Stimulated activated CD8-positive, alpha-beta memory T cell treated with anti-CD3 and anti-CD28 coated beads, Interleukin-7, amount 100 ng/mL, for 24 hours (primary cell): ENCODE measurements at places on chromosomes 1 and 21.

DNA sequence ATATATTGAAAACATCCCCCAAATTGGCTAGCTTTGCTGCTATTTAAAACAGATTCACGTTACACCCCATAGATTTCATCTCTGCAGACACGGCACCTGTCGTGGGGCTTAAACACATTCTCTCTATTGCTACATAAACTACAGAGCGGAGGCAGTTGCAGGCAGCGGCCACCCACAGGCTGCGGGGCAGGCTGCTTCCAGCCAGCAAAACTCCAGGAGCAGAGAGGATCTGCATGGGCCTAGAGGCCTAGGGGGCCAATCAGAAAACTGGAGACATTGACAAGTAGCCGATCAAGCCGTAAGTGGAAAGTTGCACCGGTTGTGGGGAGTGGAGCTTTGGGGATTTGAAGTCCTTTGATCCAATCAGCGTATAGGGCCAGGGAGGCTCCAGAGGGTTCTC is 129.0 kb upstream of the KLHDC7A start:
- no peak for DNase-seq

GRCh38 chr1:117592155-117592554 is 13.7 kb upstream of the TENT5C start:
- no peak for DNase-seq

- DNase-seq = no peak
These were observed 85.5 kb downstream of the SYT2 start for GRCh38 chr1:202624781-202625108.

DNA sequence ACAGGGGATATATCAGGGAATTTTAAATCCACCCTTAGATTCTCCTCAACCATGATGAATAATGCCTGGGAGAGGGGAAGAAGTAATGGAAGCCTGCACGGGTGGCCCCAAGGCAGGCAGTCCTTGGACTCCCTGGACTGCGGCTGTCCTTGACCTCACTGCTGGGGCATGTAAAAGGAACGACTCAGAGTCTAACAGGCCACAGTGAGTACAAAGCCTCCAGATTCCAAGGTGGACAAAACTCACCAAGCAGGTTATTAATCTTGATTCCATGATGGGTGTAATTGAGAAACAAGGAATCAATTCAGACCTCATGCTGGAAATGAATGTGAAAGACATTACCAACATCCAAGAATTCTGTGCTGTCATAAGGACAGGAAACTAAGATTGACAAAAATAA is 13.0 kb upstream of the ARHGAP29 start:
- DNase-seq = no peak

- DNase-seq = no peak
These were observed 16.9 kb upstream of the PTPN14 start for GRCh38 chr1:214568328-214568727.

DNA sequence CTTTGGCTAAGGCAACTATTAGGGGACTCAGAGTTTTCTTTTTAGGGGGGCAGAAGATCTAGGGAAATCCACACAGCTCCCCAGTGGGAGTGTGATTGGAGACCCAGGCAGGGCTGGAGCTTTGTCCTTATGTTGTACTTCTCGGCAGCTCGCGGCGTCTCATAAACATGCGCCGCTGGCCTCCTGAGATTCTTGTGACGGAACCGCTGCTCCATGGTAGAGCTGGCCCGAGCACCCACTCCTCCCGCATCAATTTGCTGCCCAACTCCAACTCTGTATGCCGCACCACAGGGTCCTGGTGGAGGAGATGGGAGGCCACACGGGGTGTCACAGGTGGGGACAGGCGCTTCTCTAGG is 143.9 kb downstream of the GALNT2 start:
- DNase-seq = no peak

- DNase-seq = no peak
These were observed 554.5 kb upstream of the NR5A2 start for GRCh38 chr1:199472978-199473377.

DNA sequence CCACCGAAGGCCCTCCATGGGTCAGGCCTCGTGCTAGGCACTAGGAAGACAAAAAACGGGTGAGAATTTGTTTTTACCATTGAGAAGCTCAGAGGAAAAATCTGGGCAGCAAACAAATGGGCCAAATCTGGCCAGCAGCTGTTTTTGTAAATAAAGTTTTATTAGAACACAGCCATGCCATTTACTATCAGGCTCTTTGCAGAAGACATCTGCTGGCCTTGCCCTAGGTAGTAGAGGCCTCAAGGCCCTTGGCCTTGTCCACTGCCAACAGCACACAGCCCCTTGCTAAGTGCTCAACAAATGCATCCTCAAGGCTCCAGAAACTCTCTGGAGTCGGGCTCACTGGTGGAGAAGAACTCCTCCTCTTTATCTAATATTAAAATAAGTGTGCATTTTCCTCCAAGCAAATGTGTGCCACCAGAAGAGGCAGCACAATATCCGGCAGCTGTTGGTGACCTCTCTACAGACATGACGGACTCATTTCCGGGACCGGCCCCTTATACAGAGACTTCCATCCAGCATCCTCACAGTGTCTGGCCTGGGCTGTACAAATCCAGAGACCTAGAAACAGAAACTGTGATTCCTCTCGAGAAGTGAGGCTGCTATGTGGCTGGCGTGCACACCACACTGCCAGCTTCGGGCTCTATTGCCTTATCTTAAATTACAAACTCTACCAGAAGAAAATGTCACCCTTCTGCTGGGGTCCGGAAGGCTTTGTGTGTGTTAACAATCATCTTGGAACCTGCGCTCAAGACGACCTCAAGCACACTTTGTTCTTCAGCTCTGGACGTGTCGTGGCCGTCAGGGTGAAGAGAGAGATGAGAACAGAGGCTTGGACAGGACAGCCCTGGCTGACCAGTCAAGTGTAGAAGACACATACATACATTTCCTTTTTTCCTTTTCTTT is 203.9 kb downstream of the TOMM20 start:
- DNase-seq = no peak

DNA sequence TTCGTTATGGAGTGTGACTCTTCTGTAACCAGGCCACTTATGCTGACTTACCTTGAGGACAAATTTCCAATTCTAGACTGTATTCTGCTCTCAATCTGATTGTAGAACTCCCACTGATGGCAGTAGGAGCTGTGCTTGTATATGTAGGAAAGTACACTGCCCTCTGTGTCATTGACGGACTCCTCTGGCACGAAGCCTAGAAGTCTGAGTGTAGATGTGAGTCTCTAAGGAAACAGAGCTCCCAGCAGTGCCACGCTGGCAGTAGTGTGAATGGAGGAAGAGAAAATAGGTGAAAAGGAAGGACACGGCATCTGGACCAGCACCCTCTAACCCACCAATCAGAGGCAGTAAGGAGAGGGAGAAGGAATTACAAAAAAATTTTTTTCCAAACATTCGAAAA is 130.4 kb upstream of the ADGRL2 start:
- DNase-seq = no peak

GRCh38 chr1:247054992-247055415 is 23.6 kb downstream of the ZNF670 start:
- no peak for DNase-seq

DNA sequence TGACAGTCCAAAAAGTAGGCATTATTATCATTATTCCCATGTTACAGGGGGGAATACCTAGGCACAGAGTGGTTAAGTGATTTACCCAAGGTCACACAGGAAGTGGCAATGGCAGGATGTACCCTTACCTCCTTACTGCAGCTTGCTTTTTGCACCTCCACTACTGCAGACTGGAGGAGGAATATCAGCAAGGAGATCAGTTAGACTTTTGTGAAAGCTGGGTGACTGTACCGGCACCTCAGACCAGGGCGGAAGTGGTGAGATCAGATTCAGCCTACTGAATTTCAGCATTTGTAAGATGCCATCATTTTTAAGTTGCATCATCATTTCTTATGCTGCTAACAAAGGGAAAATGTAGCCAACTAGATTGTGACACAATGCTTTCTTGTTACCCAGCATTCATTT is 4.5 kb downstream of the ADARB1 start:
- peak; percentile 46 for DNase-seq

GRCh38 chr1:188937965-188938551 is 1539.6 kb downstream of the BRINP3 start:
- DNase-seq = no peak

- no peak for DNase-seq
These were observed 197.3 kb downstream of the MATN1 start for GRCh38 chr1:30525971-30526651.

DNA sequence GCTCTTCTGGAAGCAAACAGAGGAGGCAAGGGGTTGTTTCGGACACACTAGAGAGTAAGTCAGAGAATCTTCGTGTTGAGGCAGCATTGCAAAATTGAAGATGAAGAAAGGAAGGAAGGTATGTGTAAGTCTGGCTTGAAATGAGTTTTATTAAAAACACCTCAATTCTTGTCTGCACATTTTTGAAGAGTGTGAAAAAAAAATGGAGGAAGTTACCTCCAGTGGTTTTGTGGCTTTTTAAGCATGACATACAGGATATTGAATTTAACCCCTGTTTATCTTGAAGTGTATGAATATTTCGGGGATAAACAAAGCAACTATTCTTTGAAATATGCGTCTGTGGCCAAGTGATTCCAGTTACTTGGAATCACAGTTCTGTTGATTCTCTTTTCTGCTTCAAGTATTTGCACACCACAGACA is 203.2 kb upstream of the SGIP1 start:
- DNase-seq = no peak

- DNase-seq = no peak
These were observed 2.7 kb downstream of the DUSP10 start for GRCh38 chr1:221739018-221739676.

DNA sequence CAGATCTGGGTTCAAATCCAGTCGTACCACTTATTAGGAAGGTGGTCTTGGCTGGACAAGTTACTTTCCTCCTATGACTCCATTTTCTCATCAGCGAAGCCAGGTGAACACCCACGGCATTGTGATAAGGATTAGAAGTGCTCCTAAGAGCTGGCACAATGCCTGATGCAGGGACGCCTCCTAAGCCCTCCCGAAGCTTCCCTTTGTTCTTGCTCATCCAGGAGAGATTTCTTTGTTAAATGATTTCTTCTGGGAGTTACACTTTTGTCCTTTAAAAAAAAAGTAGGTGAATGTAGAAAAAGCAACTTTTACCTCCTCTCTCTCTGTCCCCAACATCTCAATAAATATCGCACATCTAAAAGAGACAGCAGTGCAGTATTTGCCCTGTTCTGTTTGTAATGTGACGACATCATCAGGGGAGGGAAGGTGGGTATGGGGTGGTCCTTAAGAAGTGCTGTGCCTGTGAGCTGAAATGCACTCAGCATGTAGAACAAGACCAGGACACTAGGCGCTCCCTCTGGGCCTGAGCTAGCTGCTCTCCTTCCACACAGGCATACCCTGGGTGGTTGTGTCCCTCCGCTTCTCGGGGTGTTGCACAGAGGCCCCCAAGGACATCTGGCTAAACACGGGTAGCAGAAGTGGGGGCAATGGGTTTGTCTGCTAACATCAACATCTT is 43.9 kb downstream of the SUSD4 start:
- no peak for DNase-seq

DNA sequence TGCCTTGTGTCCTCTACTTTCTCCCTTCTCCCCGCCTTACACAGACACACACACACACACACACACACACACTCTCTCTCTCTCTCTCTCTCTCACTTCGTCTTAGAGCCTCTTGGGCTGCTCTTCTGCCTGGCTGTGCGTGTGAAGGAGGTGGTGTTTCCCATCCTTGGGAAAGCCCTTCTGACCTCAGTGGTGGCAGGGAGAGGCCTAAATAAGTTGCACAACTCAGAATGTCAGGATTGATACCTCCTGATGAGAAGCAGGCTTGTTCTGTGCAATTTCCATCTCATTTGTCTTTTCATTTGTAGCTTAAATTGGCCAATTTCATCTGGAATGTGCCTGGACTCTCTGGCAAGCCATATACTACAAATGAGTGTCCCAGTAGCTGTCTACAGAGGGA is 25.0 kb downstream of the LRRN2 start:
- DNase-seq = no peak

DNA sequence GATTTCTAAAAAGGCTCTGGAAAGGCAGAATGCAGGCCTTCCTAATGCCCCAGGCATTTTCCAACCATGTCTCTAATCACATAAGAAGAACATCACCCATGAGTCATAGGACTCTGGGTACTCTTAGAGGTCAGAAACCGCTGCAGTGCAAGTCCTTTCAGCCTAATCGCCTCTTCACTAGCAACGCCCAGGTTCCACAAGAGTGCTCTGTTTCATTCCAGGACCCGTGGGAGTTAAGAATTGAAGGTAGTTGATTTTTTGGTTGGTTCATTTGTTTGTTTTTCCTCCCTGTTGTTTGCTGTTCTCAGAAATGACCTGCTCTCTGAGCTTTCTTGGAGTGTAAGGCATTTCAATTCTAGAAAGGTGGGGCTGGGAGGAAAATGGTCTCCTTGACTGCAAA is 123.2 kb downstream of the NR5A2 start:
- DNase-seq = no peak

GRCh38 chr1:192003295-192004077 is 154.8 kb upstream of the RGS18 start:
- DNase-seq = no peak

DNA sequence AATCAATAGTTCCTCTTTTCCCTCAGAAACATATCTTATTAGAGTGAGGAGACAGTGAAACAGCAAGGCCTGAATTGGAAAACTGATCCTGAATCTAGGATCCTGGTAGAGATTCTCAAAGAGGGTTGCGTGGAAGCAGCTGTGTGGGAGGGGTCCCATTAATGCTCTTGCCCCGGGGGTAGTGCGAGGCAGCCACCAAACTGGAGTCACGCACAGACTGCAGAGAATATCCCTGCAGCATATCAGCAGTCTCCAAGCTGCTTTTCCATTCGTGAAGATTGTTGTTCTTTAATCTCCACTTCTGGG is 150.1 kb downstream of the DISC1 start:
- no peak for DNase-seq

- peak; percentile 51 for DNase-seq
These were observed 7.0 kb downstream of the EFNA3 start for GRCh38 chr1:155085504-155086127.

GRCh38 chr1:217333939-217334338 is 297.0 kb downstream of the GPATCH2 start:
- DNase-seq = no peak

GRCh38 chr1:156951371-156951770 is 30.9 kb downstream of the LRRC71 start:
- DNase-seq = no peak

DNA sequence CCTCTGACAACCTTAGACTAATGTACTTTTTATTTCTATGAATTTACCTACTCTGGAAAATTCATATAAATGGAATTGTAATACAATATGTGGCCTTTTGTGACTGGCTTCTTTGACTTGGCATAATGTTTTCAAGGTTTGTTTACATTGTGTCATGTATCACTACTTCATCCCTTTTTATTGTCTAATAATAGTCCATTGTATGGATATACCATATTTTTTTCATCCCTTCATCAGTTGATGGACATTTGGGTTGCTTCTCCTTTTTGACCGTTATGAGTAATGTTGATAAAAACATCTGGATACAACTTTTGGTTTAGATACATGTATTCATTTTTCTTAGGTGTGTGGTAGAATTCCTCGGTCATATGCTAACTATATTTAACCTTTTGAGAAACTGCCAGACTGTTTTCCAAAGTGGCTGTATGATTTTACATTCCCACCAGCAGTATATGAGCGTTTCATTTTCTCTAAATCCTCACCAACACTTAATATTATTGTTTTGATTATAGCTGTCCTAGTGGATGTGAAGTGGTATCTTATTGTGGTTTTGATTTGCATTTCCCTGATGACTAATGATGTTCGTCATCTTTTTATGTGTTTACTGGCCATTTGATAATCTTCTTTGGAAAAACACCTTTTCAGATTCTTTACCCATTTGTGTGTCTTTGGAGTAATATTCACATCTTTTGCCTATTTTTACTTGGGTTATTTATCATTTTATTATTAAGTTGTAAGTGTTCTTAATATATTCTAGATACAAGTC is 3.5 kb downstream of the RO60 start:
- DNase-seq = no peak
